ENCODE measurements at places on chromosomes 3 and 15.

- no peak for DNase-seq
These were observed 64.6 kb downstream of the FBLN2 start for GRCh38 chr3:13613343-13614190.

GRCh38 chr3:131690800-131691199 lies 188.0 kb upstream of the MRPL3 start:
- no peak for DNase-seq

- DNase-seq, result no peak
These were observed 56.1 kb downstream of the BFSP2 start for GRCh38 chr3:133455960-133456359.

DNA sequence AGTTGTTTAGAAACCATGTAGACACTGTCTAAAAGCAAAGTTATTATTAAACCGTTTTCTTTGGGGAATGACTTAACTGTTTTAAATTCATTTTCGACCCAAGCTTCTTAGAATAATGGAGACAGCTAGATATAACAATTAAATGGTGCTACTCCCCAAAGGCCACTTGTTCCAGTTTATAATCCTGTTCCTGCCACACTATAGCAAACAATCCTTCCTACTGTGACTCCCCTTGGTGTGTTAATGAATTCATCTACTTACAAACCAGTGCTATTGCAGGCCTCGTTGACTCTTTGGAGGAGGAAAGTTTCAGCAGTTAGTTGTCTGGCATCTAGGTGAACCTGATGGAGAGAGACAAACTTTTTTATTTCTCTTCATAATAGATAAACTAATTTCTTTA lies 25.2 kb upstream of the CLSTN2 start:
- no peak for DNase-seq

- no peak for DNase-seq
These were observed 250.5 kb downstream of the ADAMTSL3 start for GRCh38 chr15:83904107-83905040.

GRCh38 chr3:139836698-139837464 lies 98.1 kb upstream of the CLSTN2 start:
- no peak for DNase-seq

DNA sequence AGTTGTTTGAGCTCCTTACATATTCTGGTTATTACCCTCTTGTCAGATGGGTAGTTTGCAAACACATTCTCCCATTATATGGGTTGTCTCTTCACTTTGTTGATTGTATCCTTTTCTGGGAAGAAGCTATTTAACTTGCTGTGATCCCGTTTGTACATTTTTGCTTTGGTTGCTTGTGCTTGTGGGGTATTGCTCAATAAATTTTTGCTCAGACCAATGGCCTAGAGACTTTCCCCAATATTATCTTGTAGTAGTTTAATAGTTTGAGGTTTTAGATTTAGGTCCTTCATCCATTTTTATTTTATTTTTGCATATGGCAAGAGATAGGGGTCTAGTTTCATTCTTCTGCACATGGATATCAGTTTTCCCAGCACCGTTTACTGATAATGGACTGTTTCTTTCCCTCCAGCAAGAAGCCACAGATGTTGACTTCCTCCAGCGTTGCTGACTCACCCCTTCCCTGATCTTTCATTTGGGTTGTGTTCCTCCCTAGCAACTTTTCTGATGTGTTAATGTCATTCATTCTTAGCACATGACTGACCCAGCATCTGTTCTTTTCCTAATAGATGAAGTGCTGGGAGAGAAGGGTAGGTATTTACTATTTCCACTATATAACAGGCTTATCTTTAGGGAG lies 166.7 kb upstream of the SGO1 start:
- peak; percentile 54 for DNase-seq

DNA sequence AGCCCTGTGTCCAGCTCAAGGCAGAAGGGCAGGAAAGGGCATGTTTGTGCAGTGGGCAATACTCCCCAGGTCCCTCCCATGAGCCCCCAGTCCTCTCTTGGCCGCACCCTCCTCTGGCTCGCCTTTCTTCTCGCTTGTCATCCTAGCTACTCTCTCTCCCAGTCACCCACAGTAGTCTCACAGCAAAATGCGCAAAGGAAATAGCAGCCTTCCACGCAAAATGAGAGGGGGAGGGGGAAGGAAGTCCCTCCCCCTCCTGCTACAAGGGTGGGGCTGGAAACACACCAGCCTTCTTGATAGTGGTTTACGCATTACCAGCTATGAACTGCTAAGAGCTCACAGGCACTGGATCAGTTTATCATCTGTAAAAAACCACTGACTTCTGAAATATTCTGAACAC lies 83.8 kb downstream of the GADL1 start:
- DNase-seq, result no peak

GRCh38 chr15:54843006-54843405 lies 353.7 kb downstream of the RSL24D1 start:
- DNase-seq, result no peak

DNA sequence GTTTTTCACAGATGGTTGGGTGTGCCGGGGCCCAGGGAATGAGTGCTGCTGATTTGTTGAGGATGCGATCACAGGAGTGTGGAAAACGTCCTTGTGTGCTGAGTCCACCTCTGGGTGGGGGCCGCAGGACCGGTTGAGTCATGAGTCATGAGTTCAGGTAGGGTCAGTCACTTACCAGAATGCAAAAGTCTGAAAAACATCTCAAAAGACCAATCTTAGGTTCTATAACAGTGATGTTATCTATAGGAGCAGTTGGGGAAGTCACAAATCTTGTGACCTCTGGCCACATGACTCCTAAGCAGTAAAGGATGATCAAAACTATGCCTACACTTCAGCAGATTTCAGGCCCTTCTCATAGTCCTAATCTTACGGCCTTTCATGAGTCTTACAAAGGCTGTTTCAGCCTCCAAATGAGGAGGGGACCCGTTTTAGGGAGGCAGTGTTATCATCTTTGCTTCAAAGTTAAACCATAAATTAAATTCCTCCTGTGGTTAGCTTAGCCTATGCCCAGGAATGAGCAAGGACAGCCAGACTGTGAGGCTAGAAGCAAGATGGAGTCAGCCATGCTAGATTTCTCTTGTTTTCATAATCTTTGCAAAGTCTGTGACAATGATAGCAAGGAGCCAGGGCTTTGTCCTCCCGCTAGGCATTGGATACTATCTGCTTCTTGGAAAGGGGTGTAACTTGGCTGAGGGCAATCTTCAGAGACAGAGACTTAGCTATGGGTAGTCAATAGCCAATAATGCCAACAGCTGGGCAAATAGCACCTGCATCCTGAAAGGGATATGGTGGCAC lies 30.6 kb upstream of the PIAS1 start:
- DNase-seq, result no peak

GRCh38 chr15:36178303-36178633 lies 401.2 kb upstream of the CDIN1 start:
- DNase-seq, result no peak
